ENCODE measurements at places on chromosomes 2 and 18. TPM values are rescaled to one million over a fixed set of nuclear protein-coding genes. Genes with fewer than 3 reads are reported as not detected.

The DQX1 gene
- 0.36 TPM for total RNA-seq

The UGT1A1 gene
- total RNA-seq, result not detected

The CD207 gene
- total RNA-seq, result not detected

The MC4R gene
- not detected for total RNA-seq

The FAM237A gene
- total RNA-seq, result not detected

The RBKS gene
- total RNA-seq, result 1.8 TPM

The TEKT4 gene
- not detected for total RNA-seq

The LRATD1 gene
- total RNA-seq, result not detected

The SLC19A3 gene
- not detected for total RNA-seq

The ANTXR1 gene
- 0.08 TPM for total RNA-seq

The IL18R1 gene
- 0.39 TPM for total RNA-seq

Measured in naive thymus-derived CD8-positive, alpha-beta T cell (primary cell).